ENCODE measurements at places on chromosomes 1 and 21. TPM values are rescaled to one million over a fixed set of nuclear protein-coding genes. Genes with fewer than 3 reads are reported as not detected.
A peak's percentile ranks its signal among the peaks of the same experiment; 100 is the strongest.

DNA sequence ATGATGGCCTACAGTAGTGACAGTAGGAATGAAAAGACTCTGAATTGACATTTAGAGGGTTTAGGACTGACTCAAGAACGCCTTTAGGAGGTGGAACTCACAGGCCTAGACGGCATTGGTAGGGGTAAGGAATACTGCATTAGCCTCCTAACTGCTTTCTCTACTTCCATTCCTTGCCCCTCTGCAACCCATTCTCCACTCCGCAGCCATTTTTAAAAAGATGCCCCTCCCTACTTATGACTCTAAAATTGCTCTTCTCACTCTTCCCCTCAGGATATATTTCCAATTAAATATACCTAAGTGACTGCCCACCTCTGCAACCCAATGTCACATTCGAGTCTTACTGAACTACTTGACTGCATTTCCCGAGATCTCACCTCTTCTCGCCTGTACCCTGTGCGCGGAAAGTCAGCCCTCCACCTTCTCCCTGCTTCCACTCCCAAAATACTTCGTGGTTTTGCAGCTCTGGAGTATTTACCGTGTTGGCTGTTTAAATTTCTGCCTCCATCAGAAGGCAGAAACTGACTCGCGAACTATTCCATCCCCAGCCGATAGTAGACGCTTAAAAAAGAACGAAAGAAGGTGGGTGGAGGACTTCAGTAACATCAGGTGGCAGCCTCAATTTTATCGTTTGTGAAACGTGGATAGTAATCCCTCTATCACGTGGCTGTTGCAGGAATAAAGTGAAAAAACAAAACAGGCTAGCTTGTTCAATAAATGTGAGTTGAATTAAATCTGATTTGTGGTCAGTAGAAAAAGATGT is 1.1 kb upstream of the YBX1 start:
- peak overlapping the region; percentile 75 for H3K27ac ChIP-seq
- H3K27me3 ChIP-seq = no peaks in the 10 kb centered on the region
- H3K4me3 ChIP-seq = peak overlapping the region; percentile 67
- peak; percentile 73 for DNase-seq
- peaks cover 36% of the 10 kb centered on the region for H3K36me3 ChIP-seq

DNA sequence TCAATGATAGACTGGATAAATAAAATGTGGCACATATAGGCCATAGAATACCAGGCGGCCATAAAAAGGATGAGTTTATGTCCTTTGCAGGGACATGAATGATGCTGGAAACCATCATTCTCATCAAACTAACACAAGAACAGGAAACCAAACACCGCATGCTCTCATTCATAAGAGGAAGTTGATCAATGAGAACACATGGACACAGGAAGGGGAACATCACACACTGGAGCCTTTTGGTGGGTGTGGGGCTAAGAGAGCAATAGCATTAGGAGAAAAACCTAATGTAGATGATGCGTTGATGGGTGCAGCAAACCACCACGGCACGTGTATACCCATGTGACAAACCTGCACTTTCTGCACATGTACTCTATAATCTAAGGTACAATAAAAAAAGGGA is 883.4 kb upstream of the PRMT6 start:
- H3K27me3 ChIP-seq = no peaks in the 10 kb centered on the region
- H3K36me3 ChIP-seq = no peaks in the 10 kb centered on the region
- DNase-seq = no peak
- H3K4me1 ChIP-seq = no peaks in the 10 kb centered on the region
- H3K27ac ChIP-seq = no peak overlapping the region
- H3K4me3 ChIP-seq = no peak overlapping the region

- H3K27ac ChIP-seq = no peak overlapping the region
- no peaks in the 10 kb centered on the region for H3K27me3 ChIP-seq
- peaks cover 24% of the 10 kb centered on the region for H3K4me1 ChIP-seq
- no peak for DNase-seq
- peaks cover 10% of the 10 kb centered on the region for H3K36me3 ChIP-seq
- peak overlapping the region; percentile 92 for H3K4me3 ChIP-seq
These were observed 924 bp upstream of the DDOST start for GRCh38 chr1:20662110-20662475.

DNA sequence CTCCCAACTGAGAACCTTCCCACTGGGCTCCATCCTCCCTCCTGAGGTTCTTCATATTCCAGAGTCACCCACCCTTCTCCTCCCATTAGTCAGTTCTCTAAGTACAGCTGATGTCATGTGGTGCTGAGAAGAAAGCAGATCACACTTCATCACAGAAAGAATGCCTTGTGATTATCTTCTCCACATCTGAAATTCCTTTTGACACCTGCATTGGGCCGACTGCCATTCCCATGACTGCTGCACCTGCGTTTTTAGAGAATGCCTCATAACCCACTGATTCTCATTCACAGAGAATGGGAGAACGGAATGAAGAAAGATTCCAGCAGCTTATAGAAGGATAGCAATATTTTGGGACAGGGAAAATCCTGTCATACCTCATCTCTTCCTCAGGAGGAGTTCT is 14.3 kb downstream of the LEPR start:
- no peak overlapping the region for H3K27ac ChIP-seq
- no peaks in the 10 kb centered on the region for H3K4me1 ChIP-seq
- H3K27me3 ChIP-seq = no peaks in the 10 kb centered on the region
- 0 out of 2 replicates have a peak, but pooled peaks cover 4% of the 10 kb centered on the region for H3K36me3 ChIP-seq
- no peak overlapping the region for H3K4me3 ChIP-seq

DNA sequence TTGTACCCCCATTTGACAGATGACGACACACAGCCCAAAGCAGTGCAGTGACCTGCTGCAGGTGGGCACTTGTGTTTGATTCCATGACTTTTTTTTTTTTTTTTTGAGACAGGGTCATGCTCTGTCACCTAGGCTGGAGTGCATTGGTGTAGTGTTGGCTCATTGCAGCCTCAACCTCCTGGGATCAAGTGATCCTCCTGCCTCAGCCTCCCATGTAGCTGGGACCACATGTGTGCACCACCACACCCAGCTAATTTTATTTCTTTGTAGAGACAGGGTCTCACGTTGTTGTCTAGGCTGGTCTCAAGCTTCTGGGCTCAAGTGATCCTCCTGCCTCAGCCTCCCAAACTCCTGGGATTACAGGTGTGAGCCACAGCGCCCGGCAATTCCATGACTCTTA is 14.9 kb upstream of the SYNC start:
- no peaks in the 10 kb centered on the region for H3K27me3 ChIP-seq
- no peak overlapping the region for H3K27ac ChIP-seq
- DNase-seq = no peak
- peaks cover 9% of the 10 kb centered on the region for H3K4me1 ChIP-seq

The FMO1 gene
- total RNA-seq = not detected

The TENT5C gene
- total RNA-seq = 0.14 TPM

All from Karpas-422 (cell line).